ENCODE measurements at places on chromosomes 5 and 9. TPM values are rescaled to one million over a fixed set of nuclear protein-coding genes. Genes with fewer than 3 reads are reported as not detected.

FOXD4L4 gene
- total RNA-seq: not detected

CNTNAP3 gene
- total RNA-seq: 12.8 TPM

VAV2 gene
- 4.5 TPM for total RNA-seq

GABRA1 gene
- total RNA-seq: 2.4 TPM

ABO gene
- total RNA-seq: not detected

KIAA0825 gene
- 2.3 TPM for total RNA-seq

FOXD4L6 gene
- not detected for total RNA-seq

SLC25A2 gene
- not detected for total RNA-seq

INSYN2B gene
- 3.1 TPM for total RNA-seq

SLC1A1 gene
- 2.5 TPM for total RNA-seq

COL23A1 gene
- total RNA-seq: 0.08 TPM

ENTREP1 gene
- total RNA-seq: 0.08 TPM

SLC34A3 gene
- not detected for total RNA-seq

MUSK gene
- total RNA-seq: not detected

TEX48 gene
- not detected for total RNA-seq

PITX1 gene
- total RNA-seq: 32.6 TPM

SPATA31E1 gene
- total RNA-seq: not detected

C5orf58 gene
- not detected for total RNA-seq

LHX2 gene
- 8.5 TPM for total RNA-seq

CYSRT1 gene
- total RNA-seq: 0.14 TPM

TSSK1B gene
- total RNA-seq: not detected

FOXD4 gene
- total RNA-seq: 1.2 TPM

NEUROG1 gene
- total RNA-seq: not detected

TGFBI gene
- 2,468 TPM for total RNA-seq

UBE2B gene
- total RNA-seq: 36.0 TPM

CSF1R gene
- total RNA-seq: not detected

CCDC192 gene
- not detected for total RNA-seq

TLX3 gene
- total RNA-seq: not detected

MROH2B gene
- total RNA-seq: not detected

C9 gene
- total RNA-seq: not detected

OR1J2 gene
- total RNA-seq: not detected

NRARP gene
- total RNA-seq: not detected

PCDHA1 gene
- 0.45 TPM for total RNA-seq

FRRS1L gene
- total RNA-seq: not detected

TXNDC8 gene
- not detected for total RNA-seq

IGIP gene
- 2.1 TPM for total RNA-seq

PRRX2 gene
- 16.5 TPM for total RNA-seq

ERMP1 gene
- total RNA-seq: 5.9 TPM

PLAC8L1 gene
- not detected for total RNA-seq

OR1B1 gene
- total RNA-seq: not detected

C9orf153 gene
- not detected for total RNA-seq

ADAMTS2 gene
- total RNA-seq: 0.21 TPM

LURAP1L gene
- total RNA-seq: 10.6 TPM

AGGF1 gene
- 16.7 TPM for total RNA-seq

SH3RF2 gene
- total RNA-seq: 3.0 TPM

YTHDC2 gene
- 15.3 TPM for total RNA-seq

OGN gene
- not detected for total RNA-seq

PDZD2 gene
- total RNA-seq: 1.2 TPM

DENND1A gene
- 9.5 TPM for total RNA-seq

PHYHD1 gene
- total RNA-seq: not detected

FBP2 gene
- total RNA-seq: 0.41 TPM

Data from H4 (cell line).